ENCODE measurements at places on chromosomes 6 and 20.

- no peak for DNase-seq
Observed at GRCh38 chr20:51034988-51035656, 12.2 kb upstream of the KCNG1 start.

GRCh38 chr6:40268614-40269013 lies 318.6 kb downstream of the LRFN2 start:
- no peak for DNase-seq

DNA sequence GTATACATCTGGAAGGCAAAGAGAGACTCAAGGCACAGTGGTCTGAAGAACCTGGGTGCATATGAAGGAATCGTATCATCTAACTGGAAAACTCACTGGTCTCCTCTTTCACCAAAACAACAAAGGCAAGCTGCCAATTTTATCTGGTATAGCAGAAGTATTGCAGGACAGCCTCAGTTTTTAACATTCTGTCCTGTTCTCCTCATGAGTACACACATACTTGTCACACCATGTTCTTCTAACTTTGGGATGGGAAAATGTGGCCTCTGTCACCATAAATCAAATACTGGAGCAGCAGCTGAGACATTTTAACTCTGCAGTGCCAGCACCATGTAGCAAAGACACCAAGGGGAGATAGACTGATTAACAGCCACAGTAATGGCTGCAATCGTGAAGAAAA lies 199.1 kb upstream of the CNR1 start:
- DNase-seq, result no peak

DNA sequence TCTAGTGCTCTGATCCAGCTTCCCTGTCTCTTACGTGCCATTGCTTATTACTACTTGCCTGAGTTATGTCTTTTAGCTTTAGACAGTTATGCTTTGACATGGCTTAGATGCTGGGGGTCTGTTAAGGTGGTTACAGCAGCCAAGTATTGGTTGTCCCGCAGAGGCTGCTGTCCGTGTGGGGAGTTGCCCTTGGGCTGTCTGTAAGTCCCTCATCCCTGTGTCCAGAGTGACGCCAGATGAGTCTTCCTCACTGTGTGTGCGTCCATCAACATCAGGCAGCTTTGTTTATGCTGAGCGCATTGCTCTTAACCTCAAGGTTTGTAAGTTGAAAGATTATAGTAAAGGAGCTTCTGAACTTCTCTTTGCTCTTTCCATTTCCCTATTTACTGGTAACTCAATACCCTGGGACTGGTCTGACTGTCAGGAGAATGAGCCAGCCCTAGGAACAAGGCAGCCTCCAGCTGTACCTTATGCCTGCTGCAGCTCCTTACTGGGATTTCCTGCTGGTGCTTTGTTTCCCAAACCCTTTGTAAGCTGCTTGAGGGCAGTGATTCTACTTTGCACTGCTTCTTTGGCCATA lies 7.2 kb downstream of the FAM120B start:
- DNase-seq, result no peak
